ENCODE measurements at places on chromosomes 12 and 14. TPM values are rescaled to one million over a fixed set of nuclear protein-coding genes. Genes with fewer than 3 reads are reported as not detected.

ALX1 gene
- not detected for total RNA-seq

HOTAIR gene
- 0.66 TPM for total RNA-seq

LRFN5 gene
- 2.3 TPM for total RNA-seq

C12orf54 gene
- not detected for total RNA-seq

TTC5 gene
- 11.7 TPM for total RNA-seq

CYP27B1 gene
- total RNA-seq = 0.44 TPM

GNG2 gene
- 74.3 TPM for total RNA-seq

RPS29 gene
- total RNA-seq = 3,441 TPM

DTX1 gene
- total RNA-seq = 137 TPM

LIN7A gene
- total RNA-seq = 13.0 TPM

NPAS3 gene
- total RNA-seq = 1.3 TPM

RTN1 gene
- total RNA-seq = 36.4 TPM

FAM222A gene
- not detected for total RNA-seq

SLC10A1 gene
- not detected for total RNA-seq

SNRNP35 gene
- 8.7 TPM for total RNA-seq

OR6C2 gene
- total RNA-seq = not detected

PRB2 gene
- not detected for total RNA-seq

KRT85 gene
- not detected for total RNA-seq

OAS2 gene
- total RNA-seq = 9.9 TPM

TMEM119 gene
- total RNA-seq = 9.9 TPM

ALDH2 gene
- 191 TPM for total RNA-seq

TAS2R19 gene
- 5.7 TPM for total RNA-seq

COPS7A gene
- total RNA-seq = 39.0 TPM

MLH3 gene
- total RNA-seq = 41.9 TPM

RBMS2 gene
- 22.0 TPM for total RNA-seq

PRORP gene
- total RNA-seq = 20.5 TPM

SLCO1B1 gene
- total RNA-seq = not detected

CLEC4C gene
- total RNA-seq = not detected

KLRF1 gene
- 0.94 TPM for total RNA-seq

PCED1B gene
- 2.6 TPM for total RNA-seq

C1QL4 gene
- total RNA-seq = not detected

ZNF740 gene
- 20.0 TPM for total RNA-seq

AEBP2 gene
- total RNA-seq = 35.5 TPM

TIMELESS gene
- total RNA-seq = 8.3 TPM

SMIM41 gene
- total RNA-seq = not detected

PPM1H gene
- total RNA-seq = 2.6 TPM

CDH24 gene
- total RNA-seq = 2.0 TPM

CYP46A1 gene
- total RNA-seq = 1.4 TPM

DLK1 gene
- total RNA-seq = not detected

Measured in subcutaneous adipose tissue (tissue), 4 donors.